Osteocyte (in vitro differentiated cells): ENCODE measurements at places on chromosomes 3 and 15. TPM values are rescaled to one million over a fixed set of nuclear protein-coding genes. Genes with fewer than 3 reads are reported as not detected.

The TOP2B gene
- 90.1 and 99.5 TPM in 2 replicates for total RNA-seq

The TRIM59 gene
- 36.0 and 40.3 TPM in 2 replicates for total RNA-seq

The ATP8B4 gene
- total RNA-seq = not detected in 2 replicates

The FOXL2 gene
- 0.21 and 0.24 TPM in 2 replicates for total RNA-seq

The PTX3 gene
- 45.7 and 51.8 TPM in 2 replicates for total RNA-seq

The SPSB4 gene
- 2.0 and 3.3 TPM in 2 replicates for total RNA-seq

The PPP1R14D gene
- total RNA-seq = not detected in 2 replicates

The HMG20A gene
- total RNA-seq = 49.5 and 55.8 TPM in 2 replicates

DNA sequence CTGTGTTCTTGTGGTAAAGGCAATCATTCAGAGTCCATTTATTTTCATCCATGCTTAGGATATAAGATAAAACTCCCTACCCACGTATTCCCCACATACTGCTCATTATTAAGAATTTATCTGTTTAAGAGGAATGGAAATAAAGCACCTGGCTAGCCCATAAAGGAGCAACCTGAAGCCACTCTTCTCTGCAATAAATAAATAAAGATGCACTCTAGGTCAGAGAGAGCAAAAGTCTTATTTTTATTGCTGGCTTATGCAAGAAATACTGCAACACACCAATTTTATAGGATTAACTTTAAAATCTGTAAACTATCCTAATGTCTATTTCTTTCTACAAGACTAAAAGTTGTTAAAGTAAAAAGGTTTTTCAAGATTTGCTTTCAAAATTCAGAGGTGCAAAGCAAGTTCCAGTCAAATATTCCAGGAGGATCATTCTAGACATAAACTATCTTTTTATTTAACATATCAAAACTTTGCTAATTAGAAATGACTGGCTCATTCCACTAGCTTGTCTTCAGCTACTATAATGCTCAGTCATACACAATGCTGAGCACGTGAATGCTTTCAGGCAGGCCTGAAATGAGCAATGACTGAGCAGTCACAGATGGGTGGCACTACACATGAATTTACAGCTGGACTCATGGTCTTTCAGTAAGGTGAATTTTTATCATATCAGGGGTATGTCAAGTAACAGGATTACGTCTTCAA is 7.1 kb downstream of the TJP1 start:
- no peak overlapping the region for H3K4me3 ChIP-seq
- peaks cover 12% of the 10 kb centered on the region for H3K36me3 ChIP-seq
- H3K4me1 ChIP-seq = peaks cover 64% of the 10 kb centered on the region

DNA sequence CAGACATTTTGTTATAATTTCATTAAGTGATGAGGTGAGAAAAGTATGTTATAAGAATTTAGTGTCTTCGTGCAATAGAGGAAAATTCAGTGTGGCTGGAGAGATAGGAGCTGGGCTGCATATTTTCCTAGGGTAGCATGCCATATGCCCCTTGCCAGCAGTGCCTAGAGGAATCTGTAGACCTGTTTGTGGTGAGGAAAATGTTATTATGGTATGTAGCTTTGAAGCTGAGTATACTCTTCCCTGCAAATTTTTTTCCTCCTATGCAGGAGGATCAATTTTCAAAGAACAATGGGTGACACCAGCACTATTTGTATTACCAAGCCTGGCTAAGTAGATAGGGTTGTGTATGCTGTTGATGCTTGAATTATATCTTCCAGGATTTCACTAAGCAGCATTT is 200.6 kb downstream of the EDEM1 start:
- H3K36me3 ChIP-seq = no peaks in the 10 kb centered on the region
- no peak for DNase-seq
- H3K27me3 ChIP-seq = no peaks in the 10 kb centered on the region
- H3K27ac ChIP-seq = no peak overlapping the region

- no peak overlapping the region for H3K27ac ChIP-seq
- no peak overlapping the region for H3K4me3 ChIP-seq
- DNase-seq = no peak
Measured at GRCh38 chr3:138578141-138578540, 15.9 kb downstream of the CEP70 start.

- H3K4me3 ChIP-seq = no peak overlapping the region
- peaks cover 9% of the 10 kb centered on the region for H3K4me1 ChIP-seq
- DNase-seq = no peak
- no peaks in the 10 kb centered on the region for H3K27me3 ChIP-seq
- peaks cover 5% of the 10 kb centered on the region for H3K36me3 ChIP-seq
Measured at GRCh38 chr3:128222796-128223385, 69.6 kb downstream of the EEFSEC start.

GRCh38 chr3:81274671-81275070 is 486.8 kb downstream of the GBE1 start:
- no peak for DNase-seq
- no peak overlapping the region for H3K4me3 ChIP-seq
- no peaks in the 10 kb centered on the region for H3K36me3 ChIP-seq
- H3K27ac ChIP-seq = no peak overlapping the region
- peaks cover 12% of the 10 kb centered on the region for H3K4me1 ChIP-seq
- no peaks in the 10 kb centered on the region for H3K27me3 ChIP-seq

DNA sequence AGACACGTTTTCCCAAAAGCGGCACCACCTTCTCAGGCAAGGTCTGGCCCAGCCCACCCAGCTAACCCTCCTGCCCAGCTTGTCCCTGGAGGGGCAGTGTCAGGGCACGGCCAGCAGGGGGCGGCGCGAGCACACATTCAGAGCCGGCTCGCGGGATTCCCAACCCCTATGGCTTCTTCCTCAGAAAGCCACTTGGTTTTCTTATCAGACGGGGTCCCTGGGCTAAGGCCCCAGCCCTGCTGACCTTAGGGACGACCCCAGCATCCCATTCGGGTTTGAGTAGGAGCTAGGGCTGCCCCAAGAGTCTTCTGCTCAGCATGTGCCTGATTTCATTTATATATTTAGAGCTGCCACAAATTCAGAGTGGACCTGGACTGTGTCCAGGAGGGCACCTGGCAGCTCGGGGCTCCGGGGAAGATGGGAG is 14.5 kb downstream of the RLBP1 start:
- H3K4me1 ChIP-seq = peaks cover 5% of the 10 kb centered on the region
- peak; percentile 92 for DNase-seq

- peak; percentile 62 for DNase-seq
- H3K4me3 ChIP-seq = no peak overlapping the region
Measured at GRCh38 chr3:123805504-123805903, 78.6 kb downstream of the MYLK start.

GRCh38 chr15:44670087-44670950 is 6.9 kb upstream of the SPG11 start:
- no peak for DNase-seq
- no peaks in the 10 kb centered on the region for H3K36me3 ChIP-seq
- no peak overlapping the region for H3K4me3 ChIP-seq
- no peak overlapping the region for H3K27ac ChIP-seq
- peaks cover 34% of the 10 kb centered on the region for H3K27me3 ChIP-seq
- no peaks in the 10 kb centered on the region for H3K4me1 ChIP-seq

GRCh38 chr15:62115847-62116246 is 49.1 kb downstream of the C2CD4A start:
- DNase-seq = no peak
- no peaks in the 10 kb centered on the region for H3K27me3 ChIP-seq
- peaks cover 28% of the 10 kb centered on the region for H3K4me1 ChIP-seq
- H3K4me3 ChIP-seq = no peak overlapping the region
- no peak overlapping the region for H3K27ac ChIP-seq
- no peaks in the 10 kb centered on the region for H3K36me3 ChIP-seq
